HS-27A (cell line): ENCODE measurements at places on chromosomes 2 and 18.

DNA sequence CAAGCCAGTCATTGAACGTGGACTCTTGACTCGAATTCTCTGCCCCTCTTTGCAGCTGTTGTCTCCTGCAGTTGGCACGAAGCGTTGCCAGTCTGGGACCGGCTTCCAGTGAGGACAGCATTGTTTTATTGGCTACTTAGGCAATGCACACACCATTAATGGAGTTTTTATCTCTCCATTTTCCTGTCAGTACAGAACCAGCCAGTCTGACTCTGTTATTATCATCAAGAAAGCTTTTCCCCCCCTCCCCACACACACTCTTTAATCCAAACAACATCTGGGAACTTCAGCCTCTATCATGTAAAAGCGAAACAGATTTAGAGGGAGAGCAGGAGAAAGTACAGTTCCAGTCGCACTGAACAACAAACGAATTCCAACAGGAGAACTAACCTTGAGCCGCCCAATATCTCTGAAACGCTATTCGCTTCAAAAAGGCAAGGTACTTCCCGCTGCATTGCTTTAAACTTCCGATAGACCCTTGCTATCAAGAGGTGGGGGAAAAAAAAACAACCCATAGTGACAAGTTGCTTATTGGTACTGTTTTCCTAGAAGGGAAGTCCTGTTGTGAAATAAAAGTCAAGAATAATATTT is 38.2 kb downstream of the ACVR1 start:
- DNase-seq, result no peak

GRCh38 chr2:238706673-238707072 is 141.2 kb upstream of the TWIST2 start:
- no peak for DNase-seq

GRCh38 chr2:64143169-64144056 is 807 bp downstream of the PELI1 start:
- no peak for DNase-seq

GRCh38 chr18:42545825-42546224 is 569.7 kb downstream of the RIT2 start:
- peak; percentile 14 for DNase-seq

DNA sequence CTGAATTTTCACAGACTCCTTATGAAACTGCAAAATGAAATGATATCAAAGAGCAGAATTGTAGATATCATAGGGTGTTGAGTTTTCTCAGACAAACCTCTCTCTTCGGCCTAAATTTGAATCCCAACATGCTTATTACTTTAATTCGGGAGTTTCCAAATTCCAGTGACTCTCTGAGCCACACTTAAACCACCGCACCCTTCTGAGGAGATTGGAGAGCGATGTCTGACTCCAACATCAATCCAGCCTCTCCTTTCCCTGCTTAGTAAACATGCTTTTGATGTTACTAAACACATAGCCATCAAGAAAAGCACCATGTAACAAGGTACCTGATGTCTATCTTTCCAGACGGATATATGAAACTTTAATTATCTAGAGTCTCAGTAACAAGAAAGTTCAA is 103.1 kb upstream of the ARHGAP28 start:
- no peak for DNase-seq

DNA sequence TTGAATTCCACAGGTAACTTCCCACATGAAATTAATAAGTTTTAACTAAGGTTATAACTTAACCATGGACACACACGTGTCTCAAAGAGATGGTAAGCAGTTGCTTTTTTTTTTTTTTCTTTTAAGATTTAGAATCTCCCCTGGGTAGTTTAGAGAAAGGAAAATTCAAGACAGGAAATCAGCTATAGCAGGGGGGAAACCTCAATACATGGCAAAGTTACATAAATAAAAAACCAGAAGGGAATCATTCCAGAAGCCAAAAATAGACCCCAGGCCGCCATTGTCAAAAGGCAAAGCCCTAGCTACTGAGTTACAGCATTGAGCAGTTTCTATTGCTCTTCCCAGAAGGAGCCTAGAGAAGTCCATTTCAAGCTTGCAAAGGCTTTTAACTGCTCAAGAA is 91.5 kb upstream of the ZNF236 start:
- no peak for DNase-seq

- DNase-seq, result no peak
These were observed 186.2 kb downstream of the MBD5 start for GRCh38 chr2:148207111-148207510.
